ENCODE measurements at places on chromosomes 7 and 10. TPM values are rescaled to one million over a fixed set of nuclear protein-coding genes. Genes with fewer than 3 reads are reported as not detected.

SYT15 gene
- 10.3 TPM for total RNA-seq

PPP2R2D gene
- total RNA-seq = 28.9 TPM

CYP3A7 gene
- not detected for total RNA-seq

ERVW-1 gene
- not detected for total RNA-seq

RNF32 gene
- 1.7 TPM for total RNA-seq

RSU1 gene
- 99.0 TPM for total RNA-seq

OR13A1 gene
- total RNA-seq = not detected

PAPOLB gene
- total RNA-seq = 0.10 TPM

HKDC1 gene
- 0.19 TPM for total RNA-seq

MAGI2 gene
- 10.7 TPM for total RNA-seq

LAMB4 gene
- total RNA-seq = 1.1 TPM

MPP7 gene
- total RNA-seq = 37.4 TPM

CEP55 gene
- total RNA-seq = 9.5 TPM

TSPAN33 gene
- 0.39 TPM for total RNA-seq

FOXI2 gene
- not detected for total RNA-seq

AKR1E2 gene
- total RNA-seq = 1.7 TPM

SLC29A4 gene
- 7.9 TPM for total RNA-seq

TMEM130 gene
- 1.5 TPM for total RNA-seq

IDI2 gene
- total RNA-seq = not detected

NRF1 gene
- total RNA-seq = 20.7 TPM

TRIM50 gene
- total RNA-seq = not detected

PPP1R3C gene
- 15.7 TPM for total RNA-seq

Data from osteocyte (in vitro differentiated cells).